ENCODE measurements at places on chromosomes 5 and 9.

- DNase-seq = no peak
These were observed 209.4 kb upstream of the TLE4 start for GRCh38 chr9:79362100-79363081.

DNA sequence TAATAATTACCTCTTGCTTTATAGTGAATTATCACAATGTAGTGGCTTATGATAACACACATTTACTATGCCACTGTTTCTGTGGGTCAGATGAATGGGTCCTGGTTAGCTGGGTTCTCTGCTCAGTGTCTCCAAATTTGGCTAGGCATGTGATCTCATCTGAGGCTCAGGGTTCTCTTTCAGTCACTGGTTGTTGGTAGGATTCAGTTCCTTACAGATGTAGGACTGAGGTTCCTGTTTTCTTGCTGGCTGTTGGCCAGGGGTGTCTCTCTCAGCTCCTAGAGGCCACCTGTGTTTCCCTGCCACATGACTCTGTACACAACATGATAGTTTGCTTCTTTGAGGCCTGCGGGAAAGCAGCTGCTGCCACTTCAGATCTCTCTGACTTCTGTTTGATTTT, 7.1 kb downstream of the NFX1 start:
- DNase-seq = no peak

DNA sequence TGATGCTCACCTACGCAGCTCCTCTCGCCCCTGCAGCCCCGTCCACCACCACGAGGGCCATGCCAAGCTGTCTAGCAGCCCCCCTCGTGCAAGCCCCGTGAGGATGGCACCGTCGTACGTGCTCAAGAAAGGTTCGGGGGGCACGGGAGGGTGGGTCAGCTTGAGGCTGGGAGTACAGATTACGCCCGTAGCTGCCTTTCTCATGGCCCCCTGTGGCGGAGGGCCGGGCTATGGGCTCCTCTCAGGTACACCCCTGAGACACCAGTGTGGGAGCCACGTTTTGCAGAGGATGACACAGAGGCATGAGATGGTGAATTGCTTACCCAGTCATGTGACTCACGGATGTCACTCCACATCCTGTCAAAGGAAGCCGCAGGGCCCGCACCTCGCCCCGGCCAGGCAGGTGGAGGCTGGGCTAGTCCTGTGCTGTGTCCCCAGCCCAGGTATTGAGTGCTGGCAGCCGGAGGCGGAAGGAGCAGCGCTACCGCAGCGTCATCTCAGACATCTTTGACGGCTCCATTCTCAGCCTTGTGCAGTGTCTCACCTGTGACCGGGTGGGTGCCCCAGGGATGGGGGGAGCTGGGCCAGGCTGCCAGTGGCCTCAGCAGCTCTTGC, 33.7 kb downstream of the USP20 start:
- peak; percentile 88 for DNase-seq

DNA sequence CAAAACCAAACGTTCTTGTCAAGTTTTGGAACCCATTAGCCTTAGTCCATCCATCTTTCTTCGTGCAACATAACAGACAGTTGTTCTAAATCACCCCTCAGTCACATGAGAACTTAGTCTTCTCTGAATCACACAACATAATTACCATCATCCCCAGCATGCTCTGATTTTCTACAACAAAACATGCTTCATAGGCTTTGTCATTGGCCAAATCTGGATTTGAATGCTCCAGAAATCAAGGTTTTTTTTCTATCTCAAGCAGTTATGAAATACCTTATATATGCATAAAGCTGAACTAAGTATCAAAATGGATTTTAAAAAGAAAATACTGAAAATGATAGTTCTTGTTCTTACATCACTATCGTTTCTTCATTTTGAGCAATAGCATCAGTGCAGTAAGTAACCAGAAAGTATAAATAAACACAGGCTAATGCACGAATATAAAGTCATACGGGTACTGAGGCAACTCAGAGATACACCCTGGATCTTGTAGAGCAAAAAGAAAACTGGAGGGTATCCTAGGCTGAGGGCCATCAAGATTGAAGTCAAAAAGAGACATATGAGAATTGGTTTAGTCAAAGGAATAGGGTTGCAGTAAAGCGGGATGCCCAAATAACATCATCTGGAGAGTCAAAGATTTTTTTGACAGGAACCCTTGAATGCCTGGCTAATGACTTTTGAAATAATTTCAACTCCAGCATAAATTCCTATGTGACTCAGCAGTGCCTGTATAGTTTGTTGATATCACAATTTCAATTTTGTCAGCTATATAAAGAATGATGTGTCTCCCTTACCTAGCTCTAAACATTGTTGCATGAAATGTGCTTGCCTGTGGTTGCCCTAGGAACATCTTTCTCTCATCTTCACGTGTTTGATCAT, 164.7 kb downstream of the ADAMTSL1 start:
- DNase-seq = no peak

GRCh38 chr9:13001989-13002580, 227.3 kb downstream of the LURAP1L start:
- DNase-seq = no peak

- DNase-seq = no peak
These were observed 35.2 kb downstream of the DDX4 start for GRCh38 chr5:55773057-55773456.

GRCh38 chr5:73305386-73305785, 132.4 kb downstream of the TMEM174 start:
- DNase-seq = no peak

GRCh38 chr9:6239694-6240093, 24.1 kb downstream of the IL33 start:
- DNase-seq = no peak

GRCh38 chr9:136046554-136046920, 48.6 kb downstream of the NACC2 start:
- no peak for DNase-seq

GRCh38 chr5:106894964-106895363, 775.8 kb downstream of the EFNA5 start:
- DNase-seq = no peak

GRCh38 chr5:135332519-135333150, 66.4 kb downstream of the MACROH2A1 start:
- DNase-seq = no peak

DNA sequence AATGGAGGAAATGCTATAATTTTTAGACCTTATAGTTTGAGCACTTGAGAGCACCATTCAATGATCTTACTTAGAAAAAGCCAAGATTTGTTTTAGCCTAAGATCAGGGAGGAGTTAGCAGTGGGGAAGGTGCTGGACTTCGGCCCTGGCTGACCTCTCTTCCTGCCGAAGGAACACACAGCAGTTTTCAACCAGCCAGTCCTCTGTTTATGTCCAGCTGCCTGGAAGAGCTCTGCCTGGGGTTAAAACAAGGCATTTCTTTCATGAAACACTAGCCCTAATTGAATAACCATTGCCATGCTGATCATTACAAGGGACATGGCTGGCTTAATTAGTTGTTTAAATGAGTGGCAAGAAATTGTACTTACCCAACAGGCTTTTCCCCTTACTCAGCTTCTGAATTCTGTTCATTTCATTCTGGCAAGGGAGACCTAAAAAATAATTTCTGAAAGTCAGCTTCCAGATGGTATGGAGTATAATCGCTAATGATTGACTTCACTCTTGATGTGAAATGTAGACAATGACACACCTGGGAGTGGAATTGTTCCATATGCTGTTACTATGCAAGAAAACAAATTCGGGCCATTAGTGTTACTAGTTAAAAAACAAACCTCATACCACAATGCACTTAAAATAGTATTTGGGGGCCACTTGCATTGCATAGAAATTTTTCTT, 514.2 kb downstream of the SPOCK1 start:
- no peak for DNase-seq

DNA sequence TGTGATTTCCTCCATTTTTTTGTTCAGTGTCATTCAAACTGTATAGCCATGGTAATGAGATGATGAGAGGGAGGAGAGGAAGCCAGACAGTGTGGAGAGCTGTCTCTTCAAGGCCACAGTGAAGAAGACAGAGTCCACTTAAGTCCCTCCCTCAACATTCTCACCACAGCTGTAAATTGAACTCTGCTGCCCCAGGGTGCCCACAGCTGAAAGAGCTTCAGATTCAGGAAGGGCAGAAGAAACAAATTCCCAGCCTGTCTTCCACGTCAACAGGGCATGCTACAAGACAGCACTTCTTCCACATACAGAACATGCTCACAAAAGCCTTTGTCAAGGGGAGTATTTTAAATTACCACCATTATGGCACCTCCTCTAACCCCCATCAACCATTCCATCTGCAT, 100.4 kb downstream of the KLHL3 start:
- no peak for DNase-seq

GRCh38 chr9:16282216-16282615, 588.3 kb downstream of the BNC2 start:
- DNase-seq = no peak

GRCh38 chr5:166909040-166909439, 1382.4 kb upstream of the WWC1 start:
- no peak for DNase-seq

GRCh38 chr5:11683666-11684065, 220.6 kb downstream of the CTNND2 start:
- DNase-seq = no peak

GRCh38 chr5:165188556-165189175, 1683.2 kb downstream of the MAT2B start:
- DNase-seq = no peak

DNA sequence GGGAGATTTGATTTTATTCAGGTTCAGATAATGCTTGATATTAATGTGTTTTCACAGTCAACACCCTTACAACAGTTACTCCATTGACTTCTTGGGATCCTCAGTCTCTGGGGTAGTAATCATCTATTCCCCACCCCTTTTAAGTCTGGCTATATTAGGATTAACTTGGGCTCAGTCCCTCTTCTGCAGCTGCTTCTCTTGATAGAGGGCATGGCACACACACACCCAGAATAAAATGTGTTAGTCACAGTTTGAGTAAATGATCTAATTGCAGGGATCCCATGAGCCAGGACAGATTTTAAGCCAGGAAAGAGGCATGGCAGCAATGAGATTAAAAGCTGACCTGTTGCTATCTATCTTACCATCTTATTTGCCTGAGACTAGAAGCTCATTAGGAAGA, 53.7 kb upstream of the VLDLR start:
- no peak for DNase-seq

DNA sequence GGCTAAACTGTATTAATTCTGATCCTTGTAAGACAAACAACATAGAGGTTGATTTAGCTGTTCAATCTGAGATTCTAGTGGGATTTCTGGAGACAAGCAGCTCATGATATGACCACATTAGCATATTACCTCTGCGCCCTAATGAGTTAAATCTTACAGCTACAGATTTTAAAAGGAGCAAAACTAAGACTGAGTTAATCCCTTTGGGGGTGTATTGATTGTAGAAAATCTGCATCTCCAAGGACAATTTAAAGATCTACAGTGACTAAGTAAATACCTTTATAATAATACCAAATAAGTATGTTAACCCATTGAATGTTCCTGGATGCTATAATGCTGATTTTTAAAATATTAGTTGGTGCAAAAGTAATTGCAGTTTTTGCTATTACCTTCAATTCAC, 33.2 kb downstream of the ADAMTSL1 start:
- no peak for DNase-seq

DNA sequence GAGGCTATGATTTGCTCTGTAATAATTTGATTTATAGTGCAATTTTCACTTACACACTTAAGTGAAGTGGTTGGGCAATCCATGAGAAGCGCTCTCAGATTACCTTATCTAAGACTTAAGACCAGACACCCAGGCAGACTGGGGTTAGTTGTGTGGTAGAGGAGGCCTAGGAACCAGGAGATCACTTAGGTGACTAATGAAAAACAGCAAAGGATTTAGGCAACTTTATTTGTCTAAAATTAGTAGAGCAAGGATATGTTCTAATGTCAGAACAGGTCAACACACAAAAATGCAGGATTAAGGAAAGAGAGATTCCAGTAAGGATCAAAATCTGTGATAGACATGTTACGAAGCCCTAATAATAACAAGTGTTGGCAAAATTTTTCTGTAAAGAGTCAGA, 913.8 kb downstream of the TLE1 start:
- DNase-seq = no peak

- no peak for DNase-seq
These were observed 486.4 kb upstream of the ZNF608 start for GRCh38 chr5:125232779-125233230.

DNA sequence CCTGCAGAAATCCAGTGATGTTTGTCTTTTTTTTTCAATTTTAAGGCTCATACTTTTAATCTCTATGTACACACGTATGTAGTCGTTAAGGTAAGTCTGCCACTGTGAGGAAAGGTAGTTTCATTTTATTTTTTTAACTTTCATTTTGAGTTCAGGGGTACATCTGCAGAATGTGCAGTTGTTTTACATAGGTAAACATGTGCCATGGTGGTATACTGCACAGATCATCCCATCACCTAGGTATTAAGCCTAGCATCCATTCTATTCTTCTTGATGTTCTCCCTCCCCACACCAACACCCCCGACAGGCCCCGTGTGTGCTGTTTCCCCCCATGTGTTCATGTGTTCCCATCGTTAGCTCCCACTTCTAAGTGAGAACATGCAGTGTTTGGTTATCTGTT, 19.7 kb downstream of the MUSK start:
- no peak for DNase-seq

- DNase-seq = no peak
These were observed 251.6 kb upstream of the PTGER4 start for GRCh38 chr5:40428126-40428525.

All from activated T-cell treated with anti-CD3 and anti-CD28 coated beads, Interleukin-2, amount 50 U/mL, for 24 hours (primary cell).